K562 (cell line): ENCODE measurements at places on chromosomes 4 and X. TPM values are rescaled to one million over a fixed set of nuclear protein-coding genes. Genes with fewer than 3 reads are reported as not detected.

- H3K36me3 ChIP-seq = peaks cover 12% of the 10 kb centered on the region; the same call in 1 of the 3 replicates
- DNase-seq = peak; percentile 67
- H3K4me1 ChIP-seq = peaks cover 5% of the 10 kb centered on the region; the same call in 2 of the 3 replicates
- no peak overlapping the region for H3K27ac ChIP-seq
Observed at GRCh38 chr4:2273657-2274319, 11.9 kb upstream of the MXD4 start.

- H3K4me1 ChIP-seq = peaks cover 10% of the 10 kb centered on the region
- DNase-seq = no peak
- peak overlapping the region; percentile 54 for H3K4me3 ChIP-seq
- H3K36me3 ChIP-seq = no peaks in the 10 kb centered on the region
- H3K27ac ChIP-seq = peak overlapping the region; percentile 80; the same call in 1 of the 3 replicates
Observed at GRCh38 chr4:103075435-103075893, 1.1 kb downstream of the SLC9B2 start.

GRCh38 chr4:80196259-80196921, 913 bp upstream of the PRDM8 start:
- DNase-seq = no peak
- no peaks in the 10 kb centered on the region for H3K27me3 ChIP-seq
- H3K4me3 ChIP-seq = no peak overlapping the region
- H3K36me3 ChIP-seq = no peaks in the 10 kb centered on the region
- no peaks in the 10 kb centered on the region for H3K4me1 ChIP-seq

GRCh38 chr4:90946945-90947344, 819.8 kb downstream of the CCSER1 start:
- H3K4me1 ChIP-seq = no peaks in the 10 kb centered on the region
- H3K27me3 ChIP-seq = no peaks in the 10 kb centered on the region
- DNase-seq = no peak
- no peak overlapping the region for H3K27ac ChIP-seq

- H3K27ac ChIP-seq = no peak overlapping the region
- H3K36me3 ChIP-seq = no peaks in the 10 kb centered on the region
- no peaks in the 10 kb centered on the region for H3K27me3 ChIP-seq
- H3K4me1 ChIP-seq = no peaks in the 10 kb centered on the region
- H3K4me3 ChIP-seq = no peak overlapping the region
Observed at GRCh38 chr4:133483600-133484246, 334.6 kb downstream of the PCDH10 start.

GRCh38 chrX:14941301-14941700, 68.1 kb downstream of the MOSPD2 start:
- no peaks in the 10 kb centered on the region for H3K36me3 ChIP-seq
- H3K4me1 ChIP-seq = no peaks in the 10 kb centered on the region
- DNase-seq = no peak
- no peak overlapping the region for H3K27ac ChIP-seq
- H3K4me3 ChIP-seq = no peak overlapping the region

DNA sequence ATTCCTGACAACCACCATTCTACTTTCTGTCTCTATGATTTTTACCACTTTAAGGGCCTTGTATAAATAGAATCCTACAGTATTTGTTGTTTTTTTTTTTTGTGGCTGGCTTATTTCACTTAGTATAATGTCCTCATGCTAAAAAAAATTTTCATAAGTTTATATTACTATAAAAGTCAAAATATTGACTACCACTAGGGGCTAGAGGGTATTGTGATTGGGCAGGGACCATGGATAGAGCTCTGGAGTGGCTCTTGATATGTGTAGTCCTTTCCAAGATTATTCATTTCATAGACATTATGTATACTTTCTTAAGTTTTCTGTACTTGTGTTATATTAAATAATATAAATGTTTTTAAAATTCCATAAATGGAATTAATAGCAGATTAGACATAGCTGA, 34.6 kb downstream of the MYOZ2 start:
- no peak overlapping the region for H3K4me3 ChIP-seq
- no peaks in the 10 kb centered on the region for H3K27me3 ChIP-seq
- H3K36me3 ChIP-seq = no peaks in the 10 kb centered on the region
- DNase-seq = no peak
- peaks cover 4% of the 10 kb centered on the region; the same call in 1 of the 2 replicates for H3K4me1 ChIP-seq
- H3K27ac ChIP-seq = no peak overlapping the region

- peaks cover 16% of the 10 kb centered on the region; the same call in 2 of the 3 replicates for H3K27me3 ChIP-seq
- peak; percentile 24 for DNase-seq
- H3K27ac ChIP-seq = no peak overlapping the region
- peaks cover 13% of the 10 kb centered on the region for H3K4me1 ChIP-seq
- no peak overlapping the region for H3K4me3 ChIP-seq
Observed at GRCh38 chr4:145936142-145936996, 2.3 kb downstream of the ZNF827 start.

GRCh38 chr4:1050486-1051213, 39.2 kb downstream of the FGFRL1 start:
- no peaks in the 10 kb centered on the region for H3K36me3 ChIP-seq
- peaks cover 40% of the 10 kb centered on the region for H3K4me1 ChIP-seq
- H3K27me3 ChIP-seq = peaks cover 69% of the 10 kb centered on the region
- H3K27ac ChIP-seq = no peak overlapping the region
- no peak for DNase-seq
- no peak overlapping the region for H3K4me3 ChIP-seq

- no peaks in the 10 kb centered on the region for H3K36me3 ChIP-seq
- no peak overlapping the region for H3K4me3 ChIP-seq
- no peak overlapping the region for H3K27ac ChIP-seq
- H3K4me1 ChIP-seq = no peaks in the 10 kb centered on the region
- no peaks in the 10 kb centered on the region for H3K27me3 ChIP-seq
Observed at GRCh38 chr4:187181054-187181453, 457.4 kb upstream of the FAT1 start.

- no peak overlapping the region for H3K4me3 ChIP-seq
- H3K36me3 ChIP-seq = no peaks in the 10 kb centered on the region
- peaks cover 16% of the 10 kb centered on the region for H3K27me3 ChIP-seq
- DNase-seq = no peak
- H3K4me1 ChIP-seq = peaks cover 12% of the 10 kb centered on the region
- no peak overlapping the region for H3K27ac ChIP-seq
Observed at GRCh38 chrX:129678614-129679195, 23.9 kb upstream of the APLN start.

DNA sequence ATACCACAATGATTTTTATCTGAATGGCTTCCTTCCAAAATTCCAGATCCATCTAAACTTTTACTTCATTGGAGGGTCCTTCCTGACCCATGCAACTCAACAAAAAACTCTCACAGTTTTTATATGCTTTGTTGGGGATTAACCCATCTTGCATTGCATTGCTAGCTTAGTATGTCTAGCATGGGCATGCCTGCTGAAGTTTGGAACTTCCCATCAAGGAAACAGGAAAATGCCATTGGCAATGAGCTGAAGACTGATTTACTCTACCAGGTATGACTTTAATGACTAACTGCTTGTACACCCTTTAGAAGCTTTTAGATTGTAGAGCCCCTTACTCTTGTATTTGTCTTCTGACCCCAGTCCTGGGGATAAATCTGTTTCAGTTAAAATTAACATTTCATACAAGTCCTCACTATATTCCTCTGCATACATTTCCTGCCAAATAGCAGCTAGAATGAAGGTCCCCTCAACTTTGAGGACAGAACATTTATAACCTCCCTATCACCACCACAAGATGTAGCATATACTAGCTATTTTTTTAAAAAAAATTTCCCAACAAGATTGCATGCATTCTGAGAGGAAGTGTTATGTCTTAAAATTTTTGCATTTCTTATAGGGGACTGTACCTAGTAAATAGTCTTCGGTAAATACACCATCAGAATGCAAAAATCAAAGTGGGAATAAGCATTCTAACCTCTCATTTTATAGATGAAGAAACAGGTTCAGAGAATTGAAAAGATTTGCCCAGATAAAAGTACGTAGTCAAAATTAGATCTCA, 52.5 kb upstream of the ATXN3L start:
- no peak overlapping the region for H3K27ac ChIP-seq
- no peaks in the 10 kb centered on the region for H3K27me3 ChIP-seq
- DNase-seq = no peak
- peaks cover 53% of the 10 kb centered on the region; the same call in 2 of the 3 replicates for H3K36me3 ChIP-seq
- no peak overlapping the region for H3K4me3 ChIP-seq

DNA sequence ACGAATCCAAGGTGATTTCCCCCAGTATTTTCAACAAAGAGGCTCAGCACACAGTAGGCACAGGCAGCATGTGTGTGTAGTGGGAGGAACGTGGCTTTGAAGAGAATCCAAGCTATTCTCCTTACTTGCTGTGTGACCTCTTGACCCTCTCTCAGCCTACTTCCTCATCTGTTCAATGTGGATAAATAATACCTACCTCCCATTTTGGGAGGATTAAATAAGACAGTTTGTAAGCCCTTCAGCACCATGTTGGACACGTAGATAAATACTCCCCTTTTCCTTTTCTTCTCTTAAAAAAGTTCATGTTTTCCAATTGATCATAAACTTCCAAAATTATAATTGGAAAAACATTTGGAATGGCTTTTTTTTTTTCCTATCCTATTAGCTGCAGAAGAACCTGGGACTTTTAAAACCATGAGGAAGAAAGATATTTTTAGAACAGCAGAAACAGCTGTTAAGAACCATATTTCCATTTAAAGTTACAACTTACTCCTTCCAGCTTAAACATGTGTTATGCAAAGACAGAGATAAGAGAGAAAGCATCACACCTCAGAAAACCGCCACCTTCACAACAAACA, 56.1 kb upstream of the TMEM131L start:
- peaks cover 27% of the 10 kb centered on the region for H3K36me3 ChIP-seq
- no peaks in the 10 kb centered on the region for H3K27me3 ChIP-seq
- DNase-seq = peak; percentile 60
- no peak overlapping the region for H3K4me3 ChIP-seq
- peak overlapping the region; percentile 92 for H3K27ac ChIP-seq

DNA sequence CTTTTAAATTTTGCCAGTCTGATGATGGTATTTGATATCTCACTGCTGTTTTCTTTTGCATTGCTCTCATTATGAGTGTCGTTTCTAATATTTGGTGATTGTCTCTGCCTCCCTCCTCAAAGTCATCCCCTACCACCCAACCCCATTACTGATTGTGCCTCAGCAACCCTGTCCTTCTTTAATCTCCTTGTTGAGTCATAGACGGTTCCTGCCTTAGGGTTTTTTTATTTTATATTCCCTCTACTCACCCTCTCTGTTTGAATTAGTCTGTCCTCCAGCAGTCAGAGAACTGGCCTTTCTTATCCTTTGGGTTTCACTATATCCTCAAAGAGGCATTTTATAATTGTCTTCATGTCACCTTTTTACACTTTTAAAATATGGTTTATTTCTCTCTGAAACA, 409.3 kb upstream of the CPEB2 start:
- H3K4me1 ChIP-seq = no peaks in the 10 kb centered on the region
- no peak overlapping the region for H3K27ac ChIP-seq
- H3K36me3 ChIP-seq = no peaks in the 10 kb centered on the region
- H3K27me3 ChIP-seq = no peaks in the 10 kb centered on the region
- DNase-seq = no peak

DNA sequence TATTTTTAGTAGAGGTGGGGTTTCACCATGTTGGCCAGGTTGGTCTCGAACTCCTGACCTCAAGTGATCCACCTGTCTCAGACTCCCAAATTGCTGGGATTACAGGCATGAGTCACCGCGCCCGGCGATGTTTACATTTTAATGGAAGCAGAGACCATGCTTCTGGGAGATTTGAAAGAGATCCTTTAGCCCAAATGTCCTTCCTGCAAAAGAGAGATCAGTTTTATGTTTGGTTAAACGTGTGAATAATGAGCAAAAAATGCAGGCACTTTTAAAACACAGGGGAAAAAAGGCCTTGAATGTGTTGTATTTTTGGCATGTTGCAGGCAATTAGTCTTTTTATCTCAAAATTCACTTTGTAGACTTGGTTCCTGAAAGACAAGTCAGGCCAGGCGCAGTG, 95.8 kb upstream of the ELOVL6 start:
- no peaks in the 10 kb centered on the region for H3K4me1 ChIP-seq
- no peak for DNase-seq

DNA sequence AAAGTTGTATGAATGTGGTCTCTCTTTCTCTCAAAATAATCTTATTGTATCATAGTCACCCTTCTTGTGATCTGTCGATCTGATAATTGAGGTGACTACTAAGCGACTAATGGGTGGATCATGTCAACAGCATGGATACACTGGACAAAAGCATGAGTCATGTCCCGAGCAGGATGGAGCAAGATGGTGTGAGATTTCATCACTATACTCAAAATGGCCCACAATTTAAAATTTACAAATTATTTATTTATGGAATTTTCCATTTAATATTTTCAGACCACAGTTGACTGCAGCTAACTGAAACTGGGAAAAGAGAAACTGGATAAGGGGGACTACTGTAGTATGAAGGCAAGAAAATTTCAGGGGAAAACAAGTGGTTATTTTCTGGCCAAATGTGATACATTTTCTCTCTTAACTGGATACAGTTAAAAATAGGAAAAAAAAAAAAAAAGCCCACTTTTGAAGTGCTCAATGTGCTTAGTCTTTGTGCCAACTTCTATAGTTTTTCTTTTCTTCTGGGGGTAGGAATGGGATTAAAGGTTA, 25.3 kb downstream of the FAM241A start:
- peak; percentile 56 for DNase-seq
- H3K4me3 ChIP-seq = no peak overlapping the region
- H3K27me3 ChIP-seq = no peaks in the 10 kb centered on the region
- peaks cover 5% of the 10 kb centered on the region; the same call in 1 of the 2 replicates for H3K4me1 ChIP-seq
- H3K27ac ChIP-seq = peak overlapping the region; percentile 89
- H3K36me3 ChIP-seq = peaks cover 15% of the 10 kb centered on the region; the same call in 2 of the 3 replicates

DNA sequence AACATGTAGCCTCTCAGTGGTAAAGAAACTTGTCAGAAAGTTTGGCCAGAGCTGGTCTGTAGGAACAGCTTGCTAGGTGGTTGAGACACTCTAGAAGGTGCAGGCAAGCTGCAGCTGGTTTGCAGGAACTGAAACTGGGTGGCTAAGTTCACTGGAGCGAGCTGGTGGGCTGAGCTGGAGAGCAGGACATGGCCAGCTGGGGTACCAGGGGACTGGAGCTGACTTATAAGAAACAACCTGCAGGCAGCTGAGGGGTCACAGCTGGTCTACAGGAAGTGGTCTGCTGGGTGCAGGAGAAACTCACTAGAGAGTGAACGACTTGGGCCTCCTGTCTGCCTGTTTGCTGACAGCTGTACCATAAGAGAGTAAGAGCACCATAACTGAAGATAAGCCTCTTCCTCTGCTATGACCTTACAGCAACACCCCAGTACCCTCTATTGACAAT, 157.1 kb upstream of the LNX1 start:
- H3K4me1 ChIP-seq = no peaks in the 10 kb centered on the region
- H3K4me3 ChIP-seq = no peak overlapping the region
- H3K36me3 ChIP-seq = no peaks in the 10 kb centered on the region
- peaks cover 4% of the 10 kb centered on the region; the same call in 1 of the 2 replicates for H3K27me3 ChIP-seq

DNA sequence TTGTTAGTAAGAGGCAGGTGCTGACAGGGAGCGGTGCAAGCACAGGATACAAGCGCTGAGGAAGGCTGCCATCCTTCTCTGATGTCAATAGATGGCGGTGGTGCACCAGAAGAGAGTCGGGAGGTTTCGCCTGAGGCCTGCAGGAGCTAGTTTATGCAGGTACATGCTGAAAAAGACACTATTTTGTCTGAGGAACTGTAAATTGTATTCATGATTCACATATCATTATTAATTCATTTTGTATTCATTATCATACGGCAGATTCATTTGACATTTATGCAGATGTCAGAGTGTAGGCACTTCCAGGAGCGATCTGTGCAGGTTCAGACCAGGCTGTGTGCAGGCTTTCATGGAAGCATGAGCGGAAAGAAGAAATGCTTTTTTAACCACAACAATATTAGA, 824.0 kb downstream of the STIM2 start:
- DNase-seq = no peak
- no peaks in the 10 kb centered on the region for H3K36me3 ChIP-seq
- no peak overlapping the region for H3K27ac ChIP-seq
- H3K27me3 ChIP-seq = no peaks in the 10 kb centered on the region
- H3K4me1 ChIP-seq = no peaks in the 10 kb centered on the region

The PRKG2 gene
- total RNA-seq = 0.16 and 0.27 TPM in 2 replicates

The MAP3K15 gene
- total RNA-seq = 0.18 TPM in 1 of 2 replicates, not detected in the other

The FAM156B gene
- 7.1 and 14.2 TPM in 2 replicates for total RNA-seq

The EXOC1L gene
- total RNA-seq = 0.38 and 0.94 TPM in 2 replicates

The GPR50 gene
- 0.11 TPM in 1 of 2 replicates, not detected in the other for total RNA-seq

The SHOX gene
- not detected in 2 replicates for total RNA-seq

The DOCK11 gene
- 56.8 and 58.5 TPM in 2 replicates for total RNA-seq
